Mucosa of gallbladder (tissue), 1 donor: ENCODE measurements at places on chromosomes 16 and 17. TPM values are rescaled to one million over a fixed set of nuclear protein-coding genes. Genes with fewer than 3 reads are reported as not detected.

The TMEM106A gene
- 10.8 TPM for total RNA-seq

DNA sequence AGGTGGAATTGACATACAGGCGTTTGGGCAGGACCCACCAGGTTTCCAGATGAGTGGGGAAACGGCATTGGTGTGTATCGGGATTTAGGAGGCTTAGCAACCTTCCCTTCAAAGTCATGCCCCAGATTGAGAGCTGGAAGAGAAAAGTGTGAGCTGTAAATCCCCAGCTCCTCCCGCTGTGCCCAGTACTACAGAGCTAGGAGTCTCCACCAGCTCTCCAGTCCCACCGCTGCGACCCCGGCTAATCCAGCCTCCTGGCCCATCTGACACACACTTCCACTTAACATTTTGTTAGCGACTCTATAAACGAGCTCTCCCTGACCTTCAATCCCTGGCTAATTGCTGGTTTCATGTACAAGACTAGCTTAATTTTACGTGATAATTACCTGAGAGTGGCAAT, 29.9 kb upstream of the LHX1 start:
- DNase-seq, result no peak

The PTX4 gene
- 0.14 TPM for total RNA-seq

- DNase-seq, result peak; percentile 50
Measured at GRCh38 chr17:73311428-73311780, 397 bp downstream of the CDC42EP4 start.

DNA sequence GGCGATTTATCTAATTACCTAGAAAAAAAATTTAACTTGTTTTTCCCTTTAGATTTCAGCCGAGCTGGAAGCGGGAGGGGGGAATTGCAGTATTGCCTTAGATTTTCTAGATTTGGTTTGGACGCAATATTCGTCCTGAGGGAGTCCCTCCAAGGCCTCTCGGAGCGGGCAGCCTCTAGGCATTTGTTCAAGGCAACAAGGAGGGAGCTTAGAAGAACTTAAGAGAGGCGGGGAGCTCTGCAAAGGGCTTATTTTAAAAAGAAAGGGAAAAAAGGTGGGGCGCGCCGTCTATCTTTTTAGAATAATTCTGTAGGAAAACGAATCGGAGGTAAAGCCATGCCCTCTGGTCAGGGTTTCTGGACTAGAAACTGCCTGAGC, 407 bp upstream of the TMEM94 start:
- no peak for DNase-seq

The KRT222 gene
- 12.7 TPM for total RNA-seq

- no peak for DNase-seq
Measured at GRCh38 chr17:66438101-66438500, 135.7 kb downstream of the PRKCA start.
